IPS-NIHi11 (cell line): ENCODE measurements at places on chromosomes 6 and 20.

DNA sequence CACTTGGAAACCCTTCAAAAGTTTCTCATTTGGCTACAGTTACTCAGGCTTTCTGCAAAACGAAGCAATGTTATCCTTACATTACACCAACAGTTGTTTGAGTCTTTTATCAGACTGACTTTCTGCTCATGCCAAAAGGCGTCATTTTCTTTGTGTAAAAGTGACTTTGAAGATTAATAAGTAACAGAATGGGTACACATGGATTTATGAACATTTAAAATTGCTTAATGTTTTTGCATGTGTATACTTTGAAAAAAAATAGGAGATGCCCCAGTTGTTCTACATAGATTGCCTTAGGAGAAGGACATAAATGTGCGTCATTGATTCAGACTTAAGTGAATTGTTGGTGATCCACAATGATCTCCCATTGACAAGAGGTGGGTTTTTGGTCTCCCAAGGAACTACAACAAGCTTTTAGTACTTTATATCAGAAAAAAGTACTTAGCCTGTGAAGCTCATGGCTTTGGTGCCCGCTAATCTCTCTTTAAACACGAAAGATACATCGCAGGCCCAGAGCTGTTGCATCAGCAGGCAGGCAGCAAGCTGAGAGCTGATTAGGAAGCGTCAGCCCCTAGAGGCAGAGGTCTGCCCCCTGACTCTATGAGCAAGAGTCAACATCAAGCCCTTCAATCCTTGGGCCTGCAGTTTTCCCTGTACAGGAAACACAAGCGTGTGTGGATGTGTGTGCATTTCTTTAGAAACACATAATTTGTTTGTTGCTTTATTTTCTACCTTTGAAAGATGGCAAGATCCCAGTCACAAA lies 45.9 kb downstream of the SLC22A3 start:
- DNase-seq, result peak; percentile 43

GRCh38 chr6:3500262-3501014 lies 43.6 kb upstream of the SLC22A23 start:
- no peak for DNase-seq

DNA sequence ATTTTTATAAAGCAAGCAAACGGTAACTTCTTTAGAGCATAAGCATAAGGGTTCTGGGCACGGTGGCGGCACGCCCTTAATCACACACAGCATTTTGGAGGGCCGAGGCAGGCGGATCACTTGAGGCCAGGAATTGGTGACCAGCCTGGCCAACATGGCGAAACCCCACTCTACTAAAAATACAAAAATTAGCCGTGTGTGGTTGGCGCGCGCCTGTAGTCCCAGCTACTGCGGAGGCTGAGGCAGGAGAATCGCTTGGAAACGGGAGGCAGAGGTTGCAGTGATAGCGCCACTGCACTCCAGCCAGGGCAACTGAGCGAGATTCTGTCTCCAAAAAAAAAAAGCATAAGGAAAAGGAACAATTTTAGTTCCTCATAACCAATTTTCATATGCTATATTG lies 2.6 kb downstream of the SENP6 start:
- DNase-seq, result no peak

- DNase-seq, result peak; percentile 36
Observed at GRCh38 chr20:46350201-46350985, 42.1 kb upstream of the CDH22 start.

GRCh38 chr20:62795023-62795761 lies 1.1 kb upstream of the MRGBP start:
- no peak for DNase-seq

DNA sequence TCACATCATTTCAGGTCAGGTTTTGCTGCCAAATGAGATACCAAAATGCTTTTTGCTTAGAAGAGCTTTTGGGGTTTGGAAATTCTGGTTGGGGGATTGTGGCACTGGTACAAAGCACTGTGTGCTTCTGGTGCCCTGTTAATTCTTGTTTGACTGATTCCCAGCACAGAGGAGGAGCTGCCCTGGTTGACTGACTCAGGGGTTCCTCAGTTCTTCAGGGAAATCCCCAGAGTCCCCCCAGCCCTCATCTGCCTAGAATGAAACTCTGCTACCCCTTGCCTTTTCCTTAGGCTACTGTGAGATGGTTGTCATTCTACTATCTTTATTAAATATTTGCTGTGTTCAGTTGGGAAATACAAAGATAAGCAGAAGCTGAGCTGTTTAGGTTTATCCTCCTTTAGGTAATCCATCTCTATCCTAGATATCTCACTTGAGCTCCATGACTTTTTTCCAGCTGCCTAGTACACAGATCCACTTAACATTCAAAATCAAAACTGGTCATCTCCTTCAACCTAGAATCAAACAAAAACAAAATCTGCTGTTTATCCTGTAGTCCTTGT lies 24.9 kb upstream of the TSPYL1 start:
- DNase-seq, result no peak

DNA sequence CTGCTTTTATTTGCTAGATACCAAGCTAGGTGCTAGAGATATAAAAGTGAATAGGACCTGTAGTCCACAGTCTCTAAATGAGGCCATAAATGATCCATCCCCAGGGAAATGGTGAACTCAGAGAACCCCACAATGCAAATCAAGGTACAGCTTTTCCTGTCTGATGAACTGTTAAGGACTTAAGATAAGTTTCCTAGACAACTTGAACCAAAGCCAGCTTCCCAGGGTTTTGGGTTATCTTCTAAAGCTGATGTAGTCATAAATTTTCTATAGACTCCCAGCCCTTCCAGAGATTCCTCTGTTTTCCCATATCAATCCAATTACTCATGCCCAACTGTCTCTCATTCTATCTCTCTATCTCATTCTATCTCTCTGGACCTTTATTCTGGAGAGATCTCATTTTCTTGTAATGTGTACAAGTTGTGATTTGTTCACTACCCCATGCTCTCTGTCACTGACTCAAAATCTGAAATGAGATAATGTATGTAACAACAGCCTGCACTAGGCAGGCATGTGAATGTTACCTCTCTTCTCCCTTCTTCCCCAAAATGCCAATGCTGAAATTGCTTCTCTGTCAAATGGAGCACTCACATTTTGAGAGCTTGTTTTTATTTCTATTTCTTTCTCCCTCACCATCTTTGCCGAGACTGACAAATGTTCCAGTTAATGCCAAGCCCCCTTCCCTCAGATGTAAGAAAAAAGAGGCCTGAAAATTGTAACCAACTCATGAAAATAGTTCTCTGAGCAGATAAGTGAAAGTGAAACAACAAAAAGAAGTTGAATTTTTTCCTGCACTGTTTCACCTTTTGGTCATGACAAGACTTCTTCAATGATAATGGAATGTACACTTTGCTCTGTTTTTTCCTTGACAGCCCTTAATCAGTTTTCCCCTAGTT lies 279.9 kb downstream of the SLC35F1 start:
- no peak for DNase-seq

- DNase-seq, result peak; percentile 70
Observed at GRCh38 chr20:54173653-54174456, at the start of gene CYP24A1. TSS of gene CYP24A1 (minus strand) at chr20:54173986. CDS start at chr20:54173579, 407 bp downstream.
